ENCODE measurements at places on chromosomes 6 and 20. TPM values are rescaled to one million over a fixed set of nuclear protein-coding genes. Genes with fewer than 3 reads are reported as not detected.

ANKRD66 gene
- total RNA-seq: 0.34 TPM

MCHR2 gene
- total RNA-seq: not detected

HMGCLL1 gene
- 1.9 TPM for total RNA-seq

NRN1 gene
- total RNA-seq: 6.3 TPM

FKBP1C gene
- total RNA-seq: 0.79 TPM

PLTP gene
- total RNA-seq: 96.5 TPM

DPPA5 gene
- not detected for total RNA-seq

- peaks cover 92% of the 10 kb centered on the region for H3K27me3 ChIP-seq
- no peak for DNase-seq
- H3K4me3 ChIP-seq: no peak overlapping the region
- H3K4me1 ChIP-seq: no peaks in the 10 kb centered on the region
- H3K27ac ChIP-seq: no peak overlapping the region
These were observed 4.5 kb downstream of the PRDM13 start for GRCh38 chr6:99611148-99611547.

GRCh38 chr6:35713006-35713767 lies 23.6 kb upstream of the ARMC12 start:
- H3K27me3 ChIP-seq: no peaks in the 10 kb centered on the region
- H3K4me3 ChIP-seq: no peak overlapping the region

DNA sequence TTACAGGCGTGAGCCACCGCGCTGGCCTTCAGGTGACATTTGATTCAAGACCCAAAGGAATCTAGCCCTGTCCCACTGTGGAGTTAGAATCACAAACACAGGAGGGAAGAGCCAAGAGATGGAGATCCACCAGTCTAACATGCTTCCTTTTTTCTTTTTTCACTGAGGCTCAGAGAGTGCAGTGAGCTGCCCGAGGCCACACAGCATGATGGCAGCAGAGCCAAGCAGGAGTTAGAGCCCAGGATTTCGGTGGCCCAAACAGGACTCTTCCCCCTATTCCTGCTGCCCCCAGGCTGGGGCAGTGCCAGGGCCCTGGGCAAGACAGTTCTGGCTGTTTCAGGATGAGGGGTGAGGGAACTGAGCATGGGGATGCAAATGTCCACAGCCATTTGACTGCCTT lies 8.1 kb upstream of the SPDEF start:
- H3K36me3 ChIP-seq: no peaks in the 10 kb centered on the region
- no peaks in the 10 kb centered on the region for H3K27me3 ChIP-seq
- peaks cover 10% of the 10 kb centered on the region for H3K4me1 ChIP-seq

DNA sequence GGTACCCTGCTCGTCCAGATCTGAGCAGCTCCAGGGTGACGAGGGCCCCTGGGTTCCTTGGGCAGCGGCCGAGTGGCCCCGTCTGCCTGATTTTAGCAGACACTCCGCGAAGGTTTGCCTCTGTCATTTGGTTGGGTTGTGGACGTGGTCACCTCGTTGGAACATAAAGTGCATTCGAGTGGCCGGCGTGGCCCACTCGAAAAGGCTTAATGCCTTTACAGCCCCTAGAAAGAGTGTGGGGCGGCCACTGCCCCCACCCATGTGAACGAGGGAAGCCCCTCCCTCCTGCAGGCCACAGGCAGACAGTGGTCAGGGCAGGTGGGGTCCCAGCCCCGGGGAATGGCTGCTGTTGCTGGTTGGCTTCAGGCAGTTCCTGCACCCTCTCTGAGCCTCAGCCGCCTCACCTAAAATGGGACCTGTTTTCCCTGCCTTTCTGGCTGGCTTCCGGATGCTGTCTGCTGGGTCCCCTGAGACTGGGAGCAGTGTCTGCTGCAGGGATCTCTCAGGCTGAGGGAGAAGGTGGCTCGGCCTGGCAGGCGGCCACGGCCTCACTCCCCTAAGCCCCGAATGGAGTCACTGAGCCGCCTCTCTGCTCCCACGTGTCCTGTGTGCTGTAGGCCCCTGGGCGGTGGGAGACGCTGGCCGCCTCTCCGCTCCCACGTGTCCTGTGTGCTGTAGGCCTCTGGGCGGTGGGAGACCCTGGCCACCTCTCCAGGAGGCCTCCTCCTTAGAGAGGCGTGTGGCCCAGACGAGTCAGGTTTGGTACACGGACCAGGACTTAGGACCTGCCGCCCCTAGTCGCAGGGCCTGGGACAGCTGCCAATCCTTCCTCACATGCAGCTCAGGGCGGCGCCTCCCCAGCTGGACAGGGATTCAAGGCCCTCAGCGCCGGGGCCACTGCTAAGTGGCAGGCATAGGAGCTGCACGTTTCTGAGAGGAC lies 233.0 kb downstream of the ERMARD start:
- no peaks in the 10 kb centered on the region for H3K36me3 ChIP-seq
- H3K27me3 ChIP-seq: peaks cover 8% of the 10 kb centered on the region
- DNase-seq: no peak
- peaks cover 3% of the 10 kb centered on the region for H3K4me1 ChIP-seq
- no peak overlapping the region for H3K4me3 ChIP-seq

DNA sequence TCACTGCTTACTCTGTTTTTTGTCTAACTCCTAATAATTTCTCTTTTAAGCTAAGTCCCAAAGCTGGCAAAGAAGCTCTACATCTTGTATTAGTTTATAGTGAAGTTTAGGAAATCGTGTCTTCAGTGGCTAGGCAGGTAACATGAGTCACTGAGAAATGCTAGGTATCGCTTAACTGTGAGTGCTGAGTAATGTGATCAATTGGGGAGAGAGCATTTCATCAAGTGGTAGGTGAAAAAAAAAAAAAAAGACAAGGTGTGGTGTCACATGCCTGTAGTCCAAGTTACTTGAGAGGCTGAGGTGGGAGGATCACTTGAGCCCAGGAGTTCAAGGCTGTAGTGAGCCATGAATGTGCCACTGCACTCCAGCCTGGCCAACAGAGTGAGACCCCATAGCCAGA lies 125.3 kb downstream of the FAM83B start:
- no peak overlapping the region for H3K4me3 ChIP-seq
- H3K4me1 ChIP-seq: no peaks in the 10 kb centered on the region
- no peak for DNase-seq
- no peaks in the 10 kb centered on the region for H3K27me3 ChIP-seq

DNA sequence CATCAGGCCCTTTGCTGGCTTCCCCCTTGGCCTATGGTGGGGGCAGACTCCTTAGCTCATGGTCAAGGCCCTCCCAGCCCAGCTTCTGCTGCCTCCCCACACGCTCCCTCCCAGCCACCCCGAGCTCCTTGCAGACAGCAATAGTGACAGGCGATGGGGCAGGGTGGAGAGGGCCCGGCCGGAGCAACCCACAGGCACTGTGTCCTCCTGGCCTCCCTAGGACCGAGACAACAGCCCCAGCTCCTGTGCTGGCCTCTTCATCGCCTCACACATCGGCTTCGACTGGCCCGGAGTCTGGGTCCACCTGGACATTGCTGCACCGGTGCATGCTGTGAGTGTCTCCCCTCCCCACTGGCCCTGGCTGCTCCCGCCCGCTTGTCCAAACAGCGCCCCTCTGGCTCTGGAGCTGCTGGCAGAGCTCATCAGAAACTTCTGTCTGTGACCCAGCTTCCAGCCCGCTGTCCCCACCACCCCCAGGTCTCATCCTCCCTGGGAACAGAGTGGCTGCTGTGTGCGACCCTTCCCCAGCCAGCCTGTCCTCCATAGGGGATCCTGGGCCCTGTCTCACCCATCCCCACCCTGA lies 21.8 kb downstream of the NPEPL1 start:
- DNase-seq: peak; percentile 62
- no peak overlapping the region for H3K4me3 ChIP-seq
- H3K36me3 ChIP-seq: no peaks in the 10 kb centered on the region
- no peaks in the 10 kb centered on the region for H3K4me1 ChIP-seq
- H3K27me3 ChIP-seq: no peaks in the 10 kb centered on the region

GRCh38 chr6:7268816-7269555 lies 44.0 kb downstream of the SSR1 start:
- no peaks in the 10 kb centered on the region for H3K36me3 ChIP-seq
- DNase-seq: no peak
- peaks cover 7% of the 10 kb centered on the region for H3K4me1 ChIP-seq
- no peak overlapping the region for H3K27ac ChIP-seq

- peaks cover 16% of the 10 kb centered on the region for H3K36me3 ChIP-seq
- H3K4me3 ChIP-seq: peak overlapping the region; percentile 98
- no peak for DNase-seq
- H3K4me1 ChIP-seq: peaks cover 48% of the 10 kb centered on the region
- H3K27ac ChIP-seq: peak overlapping the region; percentile 95
These were observed 920 bp upstream of the RNF5 start for GRCh38 chr6:32177183-32177787.

GRCh38 chr6:24537771-24538385 lies 43.1 kb downstream of the ALDH5A1 start:
- H3K36me3 ChIP-seq: peaks cover 3% of the 10 kb centered on the region
- H3K27me3 ChIP-seq: no peaks in the 10 kb centered on the region
- H3K27ac ChIP-seq: no peak overlapping the region
- no peak for DNase-seq
- H3K4me3 ChIP-seq: no peak overlapping the region
- H3K4me1 ChIP-seq: no peaks in the 10 kb centered on the region

Measured in type B pancreatic cell (in vitro differentiated cells).